Activated naive CD4-positive, alpha-beta T cell treated with anti-CD3 and anti-CD28 coated beads, Interleukin-2, amount 50 U/mL, for 16 hours (primary cell): ENCODE measurements at places on chromosomes 12 and 14.

- no peak for DNase-seq
Measured at GRCh38 chr14:60008042-60008441, 83.7 kb upstream of the PCNX4 start.

GRCh38 chr14:102440392-102440791, 69.2 kb downstream of the ANKRD9 start:
- DNase-seq, result no peak

- DNase-seq, result no peak
Measured at GRCh38 chr12:99948370-99948769, 36.4 kb downstream of the ANKS1B start.

- DNase-seq, result no peak
Measured at GRCh38 chr12:101941306-101942249, 64.2 kb downstream of the DRAM1 start.

DNA sequence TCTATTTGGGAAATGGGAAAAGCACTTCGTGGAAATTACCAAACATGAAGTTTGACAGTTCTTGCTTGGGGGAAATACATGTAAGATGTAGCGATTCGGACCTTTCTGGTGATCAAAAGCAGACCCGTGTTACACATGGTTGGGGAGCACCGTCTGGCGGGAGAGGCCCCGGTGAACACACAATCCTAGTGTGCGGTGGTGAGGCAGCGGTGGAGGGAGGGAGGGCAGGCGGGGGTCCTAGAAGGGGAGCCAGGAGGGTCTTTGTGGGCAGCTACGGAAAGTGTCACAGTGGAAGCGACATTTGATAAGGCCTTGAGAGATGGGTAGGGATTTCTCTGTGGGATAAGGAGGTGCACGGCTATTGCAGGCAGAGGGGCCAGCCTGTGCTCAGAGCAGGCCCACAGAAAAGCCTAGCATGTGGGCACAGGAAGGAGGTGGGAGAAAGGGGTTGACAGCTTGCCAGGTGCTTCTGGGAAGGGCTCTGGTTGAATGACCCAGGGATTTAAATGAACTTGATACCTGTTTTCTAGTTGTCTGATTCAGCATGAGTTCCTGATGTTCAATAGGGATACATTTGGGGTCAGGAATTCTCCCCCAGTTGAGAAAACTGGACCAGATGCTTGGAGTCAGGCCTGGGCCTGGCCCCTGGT, 7.2 kb downstream of the MVK start:
- DNase-seq, result no peak

GRCh38 chr12:49086116-49086515, 8.5 kb downstream of the DHH start:
- DNase-seq, result no peak
